Neural crest cell (in vitro differentiated cells): ENCODE measurements at places on chromosomes 12 and 14.

- no peak for DNase-seq
These were observed 25.9 kb downstream of the TRIM9 start for GRCh38 chr14:51069055-51069454.

- no peak for DNase-seq
These were observed 66.2 kb upstream of the OVCH1 start for GRCh38 chr12:29563636-29564035.

GRCh38 chr12:49582850-49583249, 14.9 kb upstream of the MCRS1 start:
- DNase-seq = no peak

GRCh38 chr14:31592631-31593030, 31.4 kb downstream of the NUBPL start:
- no peak for DNase-seq

DNA sequence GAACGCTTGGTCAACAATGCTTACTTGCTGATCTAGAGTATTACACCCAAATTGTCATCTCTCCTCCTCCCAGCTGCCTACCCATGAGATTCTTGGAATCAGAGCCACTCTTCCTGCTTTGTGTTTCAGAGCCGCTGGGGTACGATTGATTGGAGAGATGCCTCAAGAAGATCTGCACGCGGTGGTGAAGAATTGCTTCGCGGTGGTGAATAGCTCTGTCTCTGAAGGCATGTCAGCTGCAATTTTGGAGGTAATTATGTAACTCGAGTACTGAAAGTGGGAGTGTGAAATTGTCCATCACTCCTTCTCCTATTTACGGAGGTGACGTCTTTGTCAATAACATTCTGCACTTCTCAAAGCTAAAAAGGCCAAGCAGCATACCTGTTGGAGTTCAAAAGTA, 93.9 kb downstream of the GLT1D1 start:
- no peak for DNase-seq

DNA sequence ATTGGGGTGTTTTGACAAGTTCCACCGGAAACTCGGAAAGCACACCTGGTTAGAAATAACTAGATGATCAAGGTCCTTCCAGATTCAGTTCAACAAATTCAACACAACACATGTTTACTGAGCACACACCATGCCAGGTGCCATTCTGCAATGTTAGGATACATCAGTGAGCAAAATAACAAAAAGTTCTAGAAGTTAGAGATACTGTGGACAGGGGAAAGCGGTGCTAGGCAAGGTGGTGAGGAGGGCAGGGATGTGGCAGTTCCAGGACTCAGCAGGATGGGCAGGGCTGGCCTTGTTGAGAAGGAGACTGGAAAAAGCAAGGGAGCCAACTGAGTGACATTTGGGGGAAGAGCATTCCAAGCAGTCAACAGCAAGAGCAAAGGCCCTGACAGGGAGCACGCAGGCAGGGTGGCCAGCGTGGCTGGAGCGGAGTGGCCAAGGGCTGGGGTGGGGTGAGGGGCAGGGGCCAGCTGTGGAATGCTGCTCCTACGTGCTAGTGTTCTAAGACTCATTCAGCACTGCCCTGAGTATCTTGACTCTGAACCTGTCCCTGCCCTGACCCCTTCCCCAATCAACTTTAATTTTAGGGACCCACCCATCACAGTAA, 19.4 kb upstream of the FAIM2 start:
- no peak for DNase-seq

- DNase-seq = no peak
These were observed 47.7 kb downstream of the SERPINA3 start for GRCh38 chr14:94659901-94660300.

DNA sequence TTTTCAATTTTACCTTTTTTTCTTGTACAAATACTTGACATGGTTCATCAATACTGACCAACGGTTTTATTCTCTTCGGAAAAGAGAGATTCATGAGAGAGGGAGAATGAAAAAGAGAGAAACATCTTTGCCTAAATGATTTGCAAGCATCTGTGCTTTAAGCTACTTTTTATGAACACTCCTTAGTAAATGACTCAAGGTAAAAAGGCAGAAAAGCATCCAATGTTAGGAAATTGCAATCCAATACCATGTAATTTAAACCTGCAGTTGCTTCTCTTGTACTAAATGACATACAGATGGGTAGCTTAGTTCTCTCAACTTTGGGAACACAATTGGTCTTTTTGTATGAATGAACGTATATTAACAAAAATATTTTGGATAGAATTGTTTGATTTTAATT, 46.1 kb downstream of the MSRB3 start:
- no peak for DNase-seq

- DNase-seq = no peak
These were observed 29.7 kb downstream of the MGAT4C start for GRCh38 chr12:86226481-86226880.

GRCh38 chr12:53049571-53050318, at the start of gene TNS2:
TNS2 (plus strand) TSS chr12:53050065; CDS start chr12:53050186, 121 bp downstream.
- no peak for DNase-seq

DNA sequence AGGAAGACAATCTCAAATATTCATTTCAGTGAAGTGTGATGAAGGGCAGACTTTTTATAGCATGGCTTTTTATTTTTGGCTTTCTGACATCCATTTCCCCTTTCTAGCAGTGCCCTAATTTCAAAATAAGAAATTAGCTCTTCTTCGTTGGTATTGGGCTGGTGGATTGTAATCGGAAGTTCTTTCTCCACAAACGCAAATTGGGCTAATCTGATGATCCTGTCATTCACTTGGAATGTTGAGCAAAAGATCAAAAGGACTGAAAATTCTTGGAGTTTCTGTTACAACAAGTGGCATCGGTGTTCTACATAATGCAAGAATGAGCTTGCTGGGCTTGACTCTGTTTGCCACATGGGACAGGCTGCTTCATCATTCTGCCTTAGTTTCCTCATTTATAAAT, 1182.8 kb downstream of the FLRT2 start:
- DNase-seq = no peak

DNA sequence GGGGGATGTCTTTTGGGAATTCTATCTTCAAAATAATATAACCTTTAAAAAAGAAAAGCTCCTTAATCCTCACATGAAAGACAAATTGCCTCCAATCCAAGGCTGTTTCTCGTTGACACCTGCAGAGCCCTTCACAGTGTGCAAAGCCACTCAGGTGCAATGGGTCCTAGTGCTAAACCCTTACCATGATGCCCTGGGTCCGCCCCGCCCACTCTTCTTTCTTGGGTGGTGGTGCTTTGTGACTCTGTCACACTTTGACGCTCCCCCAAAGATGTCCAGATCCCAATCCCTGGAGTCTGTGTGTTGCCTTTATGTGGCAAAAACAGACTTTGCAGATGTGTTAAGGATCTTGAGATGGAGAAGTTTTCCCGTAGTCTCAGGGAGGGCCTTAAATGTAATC, 29.7 kb downstream of the CLMN start:
- DNase-seq = no peak

DNA sequence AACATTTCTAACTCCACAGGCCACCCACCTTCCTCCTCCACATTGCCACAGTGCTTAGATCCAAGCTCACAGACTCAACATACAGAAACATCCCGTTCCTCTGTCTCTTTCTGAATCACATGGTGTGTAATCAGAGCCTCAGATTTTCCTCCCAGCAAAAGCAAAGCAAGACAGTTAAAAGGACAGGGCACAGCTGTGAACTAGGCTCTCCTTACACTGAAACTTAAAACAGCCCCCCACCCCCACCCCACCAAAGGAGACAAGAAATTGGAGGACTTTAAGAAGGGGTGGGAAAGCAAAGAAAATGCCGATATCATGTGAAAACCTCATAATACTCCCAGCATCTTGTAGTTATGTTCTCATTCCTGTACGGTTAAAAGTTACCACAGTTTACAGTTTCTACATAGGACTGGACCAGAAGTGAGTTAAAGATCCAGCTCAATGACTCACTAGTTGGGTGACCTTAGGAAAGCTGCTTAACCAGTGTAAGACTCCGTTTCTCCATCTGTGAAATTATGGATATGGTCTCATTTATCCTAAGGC, 4.8 kb downstream of the YBX3 start:
- no peak for DNase-seq

- DNase-seq = peak; percentile 38
These were observed 1.6 kb downstream of the MSI1 start for GRCh38 chr12:120367233-120367923.

DNA sequence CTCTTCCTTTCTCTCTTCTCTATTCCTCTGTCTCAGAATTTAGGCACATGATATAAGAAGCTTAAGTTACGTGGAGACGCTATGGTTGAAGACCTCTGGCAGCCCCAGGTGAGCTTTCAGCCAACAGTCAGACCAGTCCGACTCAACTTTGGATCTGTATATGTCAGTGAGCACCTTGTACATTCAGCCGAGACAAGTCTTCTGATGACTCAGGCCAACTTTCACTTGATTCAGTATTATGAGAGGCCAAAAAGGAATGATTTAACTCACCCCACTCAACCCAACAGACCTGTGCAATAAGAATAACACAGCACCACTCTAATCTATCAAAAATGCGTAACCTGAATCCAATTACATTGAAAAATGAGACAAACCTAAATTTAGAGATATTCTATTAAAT, 47.5 kb upstream of the FOXG1 start:
- DNase-seq = no peak

DNA sequence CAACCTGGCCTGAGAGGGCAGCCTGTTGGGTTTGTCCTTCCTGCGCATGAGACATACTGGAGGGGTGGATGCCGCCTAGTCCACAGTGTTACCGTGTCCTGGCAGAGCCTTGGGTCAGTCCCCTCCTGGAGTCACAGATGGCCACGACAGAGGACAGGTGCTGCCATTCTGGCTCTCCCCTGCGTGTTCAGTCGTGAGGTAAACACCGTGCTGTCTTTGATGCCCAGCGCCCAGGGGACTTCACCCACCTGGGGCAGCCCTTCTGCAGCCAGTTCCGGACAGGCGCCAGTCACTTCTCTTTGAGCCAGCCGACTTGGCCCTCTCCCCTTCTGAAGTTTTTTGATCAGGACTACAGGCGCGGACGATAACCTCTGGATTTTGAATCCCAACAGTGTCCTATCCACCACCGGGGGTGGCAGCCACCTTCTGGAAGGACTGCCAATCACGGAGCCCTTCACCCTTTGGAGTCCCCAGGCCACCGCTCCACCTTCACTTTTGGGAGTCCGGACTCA, 933.0 kb downstream of the DIO2 start:
- peak; percentile 5 for DNase-seq

- no peak for DNase-seq
These were observed 23.7 kb downstream of the PRPF40B start for GRCh38 chr12:49646871-49647654.

DNA sequence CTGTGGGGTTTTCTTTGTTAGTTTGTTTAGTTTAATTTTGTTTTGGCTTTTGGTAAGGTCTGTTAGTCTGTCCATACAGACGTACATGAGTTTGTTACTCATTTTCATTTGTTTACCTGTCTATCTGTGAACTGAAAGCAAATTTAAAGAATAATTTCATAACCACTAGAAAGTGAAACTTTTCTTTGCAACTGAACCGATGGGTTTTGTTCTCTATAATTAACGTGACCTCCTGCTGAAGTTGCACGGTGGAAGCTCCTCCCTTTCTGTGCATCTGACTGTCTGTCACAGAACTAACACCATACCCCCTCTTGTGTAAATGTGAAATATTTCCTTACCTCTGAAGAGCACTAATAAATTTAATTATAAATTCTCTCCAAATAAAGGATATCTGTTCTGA, 595.5 kb downstream of the GALC start:
- no peak for DNase-seq
